ENCODE measurements at places on chromosomes 1 and 21.

DNA sequence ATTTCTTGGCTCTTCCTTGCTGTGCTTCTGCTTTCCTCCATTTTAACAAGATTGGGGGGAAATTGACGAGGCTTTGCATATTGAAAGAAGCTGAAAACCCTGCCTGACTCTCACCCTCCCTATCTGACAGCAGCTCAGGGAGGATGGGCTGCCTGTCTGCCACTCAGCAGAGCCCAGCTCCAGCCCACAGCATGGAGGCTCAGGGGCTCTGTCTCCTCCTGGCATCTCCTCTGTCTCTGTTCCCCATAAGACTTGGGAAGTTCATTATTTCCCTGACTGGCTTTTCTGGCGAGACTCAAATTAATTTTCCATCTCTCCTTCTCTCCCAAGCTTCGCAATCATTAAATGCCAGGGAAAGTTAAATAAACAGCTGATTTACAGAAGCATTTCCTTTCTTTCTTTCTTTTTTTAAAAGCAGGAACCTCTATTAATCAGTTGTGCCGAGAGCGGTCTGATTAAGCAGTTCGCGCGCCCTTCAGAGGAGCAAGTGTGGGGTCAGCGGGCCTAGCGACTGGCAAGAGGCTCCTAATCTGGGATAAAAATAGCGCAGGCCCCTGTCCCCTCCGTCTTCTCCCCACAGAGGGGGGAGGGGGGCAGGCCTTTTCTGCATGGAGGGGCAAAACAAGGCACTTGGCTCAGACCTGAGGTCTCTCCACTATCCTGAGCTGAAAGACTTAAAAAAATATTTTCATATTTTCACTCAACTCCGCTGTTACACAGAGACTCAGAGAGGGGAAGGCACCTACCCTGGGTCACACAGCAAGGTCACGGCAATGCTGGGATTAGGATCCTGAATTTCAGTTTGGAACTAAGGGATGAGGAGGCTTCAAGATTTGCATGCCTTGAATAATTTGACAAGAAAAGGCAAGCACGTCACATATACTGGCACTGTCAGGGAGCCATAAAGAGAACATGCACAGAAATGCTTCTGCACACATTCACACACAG lies 170.4 kb downstream of the ACTL8 start:
- DNase-seq, result no peak

GRCh38 chr1:105027838-105028471 lies 1278.3 kb downstream of the AMY1C start:
- no peak for DNase-seq

DNA sequence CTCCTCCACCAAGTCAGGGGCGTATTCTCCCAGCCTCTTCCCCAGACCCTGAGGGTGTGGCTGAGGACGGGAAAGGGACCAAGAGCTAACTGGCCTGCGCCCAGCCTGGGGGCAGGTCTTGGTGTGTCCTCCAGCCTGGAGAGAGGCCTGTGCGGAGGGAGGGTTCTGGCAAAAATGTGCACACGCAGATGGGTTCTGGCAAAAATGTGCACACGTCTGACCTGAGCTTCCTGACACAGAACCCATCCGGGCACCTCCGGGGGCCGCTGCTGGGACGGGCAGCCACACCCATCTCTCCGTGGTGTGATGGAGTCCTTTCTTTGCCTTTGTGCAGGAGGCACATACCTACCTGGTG lies 23.1 kb upstream of the PKP1 start:
- no peak for DNase-seq

DNA sequence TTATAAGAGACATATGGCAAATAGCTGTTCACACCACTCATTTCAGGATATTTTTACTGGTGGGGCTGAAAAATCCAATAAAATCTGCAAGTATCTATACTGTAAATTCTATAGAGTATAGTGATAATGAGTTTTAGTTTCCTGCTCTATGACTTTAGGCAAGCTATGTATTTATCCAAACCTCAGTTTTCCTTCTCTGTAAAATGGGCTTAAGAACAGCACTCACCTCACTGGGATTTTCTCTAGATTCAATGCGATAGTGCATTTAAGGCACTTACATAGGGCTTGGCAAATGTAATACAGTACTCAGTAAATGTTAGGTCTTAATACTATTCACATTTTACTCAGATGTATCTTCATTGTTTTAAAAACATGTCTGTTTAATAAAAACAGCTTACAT lies 168.7 kb downstream of the ATG4C start:
- DNase-seq, result no peak

GRCh38 chr1:226223786-226224244 lies 351 bp downstream of the MIXL1 start:
- DNase-seq, result no peak

GRCh38 chr21:45105906-45106485 lies 31.6 kb downstream of the ADARB1 start:
- DNase-seq, result no peak

DNA sequence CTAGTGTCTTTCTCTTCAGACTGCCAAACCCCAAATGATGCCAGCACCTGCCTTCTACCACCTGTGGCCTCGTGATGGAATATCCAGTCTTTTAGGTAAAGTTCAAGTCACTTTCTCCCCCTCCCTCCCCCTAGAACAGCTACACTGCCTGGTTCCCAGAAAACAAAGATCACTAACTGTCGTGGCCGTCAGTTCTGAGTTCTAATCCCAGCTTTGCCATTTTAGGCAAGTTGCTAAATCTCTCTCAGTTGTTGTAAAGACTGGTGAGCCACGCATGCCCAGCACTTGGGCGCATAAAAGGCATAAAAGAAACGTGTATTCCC lies 648 bp upstream of the TRAPPC3 start:
- DNase-seq, result no peak

DNA sequence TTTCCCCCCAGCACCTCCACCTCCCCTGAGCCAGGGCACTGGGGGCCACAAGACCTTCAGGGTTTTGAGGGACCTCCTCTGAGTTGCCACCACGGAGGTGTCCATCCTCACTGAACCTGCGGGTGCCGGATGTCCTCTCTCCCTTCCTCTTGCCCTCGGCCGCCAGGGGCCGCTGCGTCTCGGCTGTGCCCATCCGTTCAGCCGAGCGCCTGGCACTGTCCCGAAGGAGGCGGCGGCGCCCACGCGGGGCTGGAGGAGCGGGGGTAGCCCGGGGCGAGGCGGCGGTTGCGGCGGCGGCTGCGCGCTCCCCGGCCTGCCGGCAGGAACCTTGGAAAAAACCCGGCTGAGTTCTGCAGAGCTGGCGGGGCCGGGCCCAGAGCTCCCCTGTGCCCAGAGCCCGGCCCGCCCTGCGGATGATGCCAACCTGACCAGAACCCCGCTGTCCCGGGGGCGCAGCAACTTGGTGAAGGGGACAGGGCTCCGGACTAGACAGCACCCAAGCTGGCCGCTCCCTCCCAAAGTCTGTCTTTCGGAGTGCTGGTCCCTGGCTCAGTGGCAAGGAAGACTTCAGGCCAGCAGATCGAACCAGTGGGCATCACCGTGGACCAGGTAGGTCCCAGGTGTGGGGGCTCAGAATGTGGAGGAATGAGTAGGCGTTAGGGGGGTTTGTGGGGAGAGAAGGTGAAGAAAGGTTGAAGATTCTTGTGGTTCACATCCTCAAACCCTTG lies 3.7 kb upstream of the PPM1J start:
- DNase-seq, result peak; percentile 52

GRCh38 chr1:240827786-240828185 lies 215.8 kb upstream of the GREM2 start:
- no peak for DNase-seq

DNA sequence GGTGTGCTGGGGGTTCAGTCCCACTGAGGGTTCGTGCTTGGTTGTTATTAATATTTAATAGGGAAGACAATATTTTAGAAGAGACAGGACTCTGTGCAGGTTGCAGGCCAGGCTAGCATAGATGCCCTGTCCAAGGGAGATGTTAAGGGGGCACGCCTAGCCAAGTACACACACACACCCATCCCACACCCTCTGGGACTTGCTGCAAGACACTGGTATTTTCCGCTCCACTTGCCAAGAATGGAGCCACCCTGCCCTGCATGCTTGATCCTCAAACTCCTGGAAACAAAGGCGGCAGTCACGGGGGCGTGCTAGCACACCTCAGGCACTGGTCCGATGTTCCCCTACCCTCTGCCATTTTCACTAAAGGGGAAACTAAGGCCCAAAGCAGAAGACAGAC lies 99.1 kb downstream of the MRPL37 start:
- no peak for DNase-seq

DNA sequence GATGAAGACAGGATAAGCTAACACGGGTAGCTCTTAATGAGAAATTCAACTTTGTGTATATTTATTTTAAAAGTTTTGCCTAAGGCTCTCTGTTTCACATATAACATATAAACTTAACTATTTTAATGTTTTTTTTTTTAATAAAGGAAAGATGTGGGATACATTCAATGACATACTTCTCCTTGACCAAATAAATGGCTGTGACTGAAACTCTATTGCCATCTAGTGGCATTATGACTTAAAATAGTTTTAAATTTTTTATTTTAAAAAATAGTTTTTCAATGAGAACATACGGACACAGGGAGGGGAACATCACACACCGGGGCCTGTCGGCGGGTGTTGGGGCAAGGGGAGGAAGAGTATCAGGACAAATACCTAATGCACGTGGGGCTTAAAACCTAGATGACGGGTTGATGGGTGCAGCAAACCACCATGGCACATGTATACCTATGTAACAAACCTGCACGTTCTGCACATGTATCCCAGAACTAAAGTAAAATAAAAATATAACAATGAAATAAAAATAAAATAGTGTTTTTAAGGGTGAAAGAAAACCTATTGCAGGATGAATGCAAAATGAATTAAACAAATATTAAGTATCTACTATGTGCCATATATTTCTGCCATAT lies 83.4 kb downstream of the LYST start:
- DNase-seq, result no peak

- no peak for DNase-seq
Observed at GRCh38 chr1:89894210-89895201, 73.7 kb downstream of the LRRC8D start.

- peak; percentile 23 for DNase-seq
Observed at GRCh38 chr1:999725-1000356, at the start of gene HES4. HES4 (minus strand) TSS chr1:1000097; CDS start chr1:999973, 124 bp downstream.

DNA sequence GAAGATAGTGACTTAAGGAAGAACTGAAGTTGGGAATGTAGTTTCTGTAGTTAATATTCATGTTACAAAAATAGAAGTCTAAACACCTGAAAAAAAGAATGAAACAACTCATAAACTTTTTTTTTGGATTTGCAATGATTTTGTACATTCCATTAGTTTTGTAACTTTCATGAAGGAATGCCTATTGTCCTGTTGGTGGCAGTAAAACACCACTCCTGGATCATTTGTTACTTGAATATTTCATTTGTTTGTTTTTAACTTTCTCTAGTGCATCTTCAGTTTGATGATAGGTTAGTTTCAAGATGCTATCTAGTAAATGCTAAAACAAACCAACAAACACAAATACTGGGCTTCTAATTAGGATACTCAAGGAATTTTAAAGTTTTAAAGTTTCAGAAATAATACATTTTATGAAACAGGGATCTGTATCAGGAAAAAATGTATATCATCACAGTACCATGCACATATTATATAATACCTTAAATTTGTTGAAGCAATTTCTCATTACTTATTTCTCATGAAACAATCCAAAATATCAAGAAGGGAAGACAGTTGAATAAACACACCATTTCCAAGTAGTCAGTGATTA lies 229.7 kb upstream of the CACYBP start:
- no peak for DNase-seq

DNA sequence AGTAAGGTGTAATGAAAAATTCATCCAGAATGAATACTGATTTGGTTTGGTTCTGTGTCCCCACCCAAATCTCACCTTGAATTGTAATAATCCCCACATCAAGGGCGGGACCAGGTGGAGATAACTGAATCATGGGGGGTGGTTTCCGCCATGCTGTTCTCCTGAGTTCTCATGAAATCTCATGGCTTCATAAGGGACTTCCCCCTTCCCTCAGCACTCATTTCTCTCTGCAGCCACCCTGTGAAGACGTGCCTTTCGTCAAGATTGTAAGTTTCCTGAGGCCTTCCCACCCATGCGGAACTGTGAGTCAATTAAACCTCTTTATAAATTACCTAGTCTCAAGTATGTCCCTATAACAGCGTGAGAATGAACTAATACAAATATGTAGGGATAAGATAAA lies 5.5 kb upstream of the SYNJ1 start:
- no peak for DNase-seq

DNA sequence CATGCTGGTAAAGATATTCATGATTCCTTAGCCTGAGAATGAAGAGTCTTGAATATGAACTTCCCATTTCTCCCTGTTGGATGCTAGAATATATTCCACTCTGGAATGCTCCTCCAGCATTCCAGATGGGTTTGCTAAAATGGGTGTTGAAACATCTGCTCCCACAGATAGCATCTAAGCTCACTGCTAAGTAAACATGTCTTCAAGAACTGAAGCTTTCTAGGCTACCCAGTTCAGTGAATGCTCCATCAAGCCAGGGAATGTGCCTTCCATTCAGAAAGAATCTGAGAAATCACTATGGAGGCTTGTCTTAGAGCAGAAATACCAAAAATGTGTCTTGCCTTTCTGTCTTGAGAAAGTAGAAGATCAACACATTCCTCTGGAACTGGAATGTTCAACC lies 81.1 kb downstream of the TNFSF18 start:
- DNase-seq, result no peak

DNA sequence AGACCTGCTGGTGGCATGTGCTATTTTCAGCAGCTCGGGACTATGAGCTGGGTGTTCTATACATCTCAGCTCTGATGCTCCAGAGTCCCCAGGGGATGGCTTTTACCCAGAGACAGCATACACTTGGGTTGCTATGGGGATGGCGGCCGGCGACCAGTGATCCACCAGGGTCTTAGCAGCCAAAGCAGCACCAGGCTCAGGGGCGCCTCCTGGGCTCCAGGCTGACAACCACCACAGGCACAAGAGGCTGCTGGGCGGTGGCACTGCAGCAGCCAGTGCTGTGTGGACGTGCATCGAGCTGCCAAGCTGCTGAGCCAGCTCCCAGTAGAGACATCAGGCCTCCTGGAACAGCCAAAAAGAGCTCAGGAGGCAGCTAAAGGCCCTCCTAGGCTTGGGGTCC lies 37.6 kb upstream of the CLSTN1 start:
- DNase-seq, result no peak

- DNase-seq, result no peak
Observed at GRCh38 chr21:16606271-16606670, 876.5 kb downstream of the USP25 start.

DNA sequence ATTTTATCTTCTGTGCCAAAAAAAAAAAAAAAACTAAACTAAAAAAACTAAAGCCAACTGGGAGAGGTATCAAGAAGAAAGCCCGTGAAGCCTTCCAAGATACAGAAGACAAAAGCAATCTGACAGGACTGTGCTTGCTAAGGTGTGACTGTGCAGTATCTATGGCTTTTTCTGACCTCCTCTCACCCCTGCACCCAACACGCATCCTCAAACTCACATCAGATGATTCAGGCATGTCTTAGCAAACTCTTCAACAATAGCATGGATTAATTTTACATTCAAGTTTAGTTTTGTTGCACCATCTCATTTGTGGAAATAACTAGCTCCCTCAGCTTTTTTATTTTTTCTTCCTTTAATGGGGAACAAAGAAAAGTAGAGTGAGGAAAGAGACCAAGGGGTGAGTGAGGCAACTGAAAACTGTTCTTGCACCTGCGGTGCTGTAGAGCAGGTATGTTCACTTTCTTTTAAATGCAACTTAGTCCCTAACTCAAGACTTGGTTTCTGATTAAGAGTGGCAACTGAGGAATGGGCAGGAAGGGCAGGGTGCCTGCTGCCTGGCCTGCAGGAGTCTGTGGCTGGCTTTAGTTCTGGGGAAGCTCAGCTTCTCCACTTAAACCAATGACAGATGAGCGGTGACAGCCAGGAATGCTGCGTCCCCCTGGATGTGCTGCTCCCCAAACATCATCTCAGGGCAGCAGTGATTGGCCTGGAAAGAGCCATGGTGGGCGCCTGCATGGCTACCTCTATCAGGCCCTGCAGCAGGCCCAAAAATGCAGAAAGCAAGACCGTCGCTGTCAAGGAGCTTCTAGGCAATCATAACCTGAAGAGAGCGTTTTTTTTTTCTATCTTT lies 71.3 kb upstream of the LRRC8B start:
- no peak for DNase-seq

Data from stimulated activated CD8-positive, alpha-beta memory T cell treated with anti-CD3 and anti-CD28 coated beads, Interleukin-15, amount 100 ng/mL, for 4 hours (primary cell).